Thyroid gland (tissue), 4 donors: ENCODE measurements at places on chromosomes 7 and 10. TPM values are rescaled to one million over a fixed set of nuclear protein-coding genes. Genes with fewer than 3 reads are reported as not detected.

Gene OPN4
- total RNA-seq: 0.24 TPM

DNA sequence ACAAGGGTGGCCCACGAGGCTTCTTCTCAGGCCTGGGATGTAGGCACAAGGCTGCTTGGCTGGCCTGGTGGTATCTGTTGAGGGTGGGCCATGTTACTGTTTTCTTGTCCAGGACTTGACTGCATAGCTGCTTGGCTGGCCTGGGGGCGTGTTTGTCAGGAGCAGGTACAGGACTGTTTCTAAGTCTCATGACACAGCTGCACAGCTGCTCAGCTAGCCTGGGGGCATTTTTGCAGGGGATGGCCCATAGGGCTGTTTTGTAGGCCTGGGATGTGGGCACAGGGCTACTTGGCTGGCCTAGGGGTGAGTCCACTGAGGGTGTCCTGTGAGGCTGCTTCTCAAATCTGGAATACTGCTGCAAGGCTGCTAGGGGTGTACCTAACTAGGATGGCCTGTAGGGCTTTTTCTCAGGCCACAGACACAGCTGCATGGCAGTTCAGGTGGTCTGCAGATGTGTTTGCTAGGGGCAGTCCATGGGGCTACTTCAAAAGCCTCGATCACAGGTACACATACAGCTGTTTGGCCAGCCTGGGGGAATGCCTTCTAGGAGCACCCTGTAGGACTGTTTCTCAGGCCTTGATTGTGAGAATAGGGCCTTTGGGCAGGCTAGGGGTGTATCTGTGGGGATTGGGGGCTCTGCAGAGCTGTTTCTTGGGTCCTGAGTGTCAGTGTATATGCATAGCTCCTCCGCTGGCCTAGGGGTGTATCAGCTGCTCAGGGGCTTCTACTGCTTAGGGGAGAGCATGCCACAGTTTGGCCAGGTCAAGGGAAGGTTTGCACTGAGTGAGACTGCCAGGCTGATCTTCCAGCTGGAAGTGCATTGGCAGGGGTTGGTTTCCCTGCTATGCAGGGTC lies 26.6 kb upstream of the PLA2G12B start:
- DNase-seq: no peak
- no peaks in the 10 kb centered on the region for H3K4me1 ChIP-seq
- H3K27me3 ChIP-seq: no peaks in the 10 kb centered on the region
- no peaks in the 10 kb centered on the region for H3K36me3 ChIP-seq
- no peak overlapping the region for H3K4me3 ChIP-seq

- H3K4me1 ChIP-seq: peaks cover 10% of the 10 kb centered on the region
- DNase-seq: no peak
- no peak overlapping the region for H3K4me3 ChIP-seq
- no peaks in the 10 kb centered on the region for H3K27me3 ChIP-seq
- H3K27ac ChIP-seq: no peak overlapping the region
- H3K36me3 ChIP-seq: no peaks in the 10 kb centered on the region
Measured at GRCh38 chr10:71863203-71863602, 12.2 kb upstream of the PSAP start.

DNA sequence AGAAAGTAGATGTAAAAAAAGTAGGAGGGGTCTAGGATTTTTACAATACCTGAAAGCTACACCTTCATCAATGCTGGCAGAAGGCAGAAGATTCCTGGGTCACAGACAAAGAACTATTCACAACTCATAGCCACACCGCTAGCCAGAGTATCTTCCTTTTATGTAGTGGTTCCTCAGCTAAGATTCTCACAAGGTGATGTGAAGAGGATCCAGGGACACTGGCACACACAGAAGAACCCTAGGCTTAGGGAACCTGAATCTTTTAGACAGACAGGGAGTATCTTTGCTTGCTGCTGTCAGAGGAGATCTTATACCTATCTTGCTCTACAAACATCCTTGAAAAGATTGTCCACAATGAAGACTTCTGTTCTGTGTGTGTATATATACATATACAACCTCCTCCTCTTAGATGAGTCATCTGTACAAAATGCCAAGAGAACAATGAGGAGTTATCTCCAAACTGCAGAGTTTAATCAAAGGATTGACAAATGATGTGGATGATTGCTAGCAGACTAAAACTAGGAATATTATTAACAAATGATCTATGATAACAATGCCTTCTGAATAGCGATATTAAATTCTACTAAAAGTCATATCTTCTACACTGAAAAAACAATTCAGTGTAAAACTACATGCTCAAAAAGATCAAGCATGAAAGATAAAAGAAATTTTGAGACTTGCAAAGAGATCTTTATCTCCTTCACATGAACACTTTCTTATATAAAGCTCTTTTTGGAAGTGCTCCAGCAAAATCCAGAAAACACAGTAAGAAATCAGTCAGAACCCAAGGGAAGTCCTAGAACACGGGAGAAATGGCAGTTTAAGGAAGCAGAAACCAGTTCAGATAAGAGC lies 409.3 kb downstream of the PARD3 start:
- no peaks in the 10 kb centered on the region for H3K27me3 ChIP-seq
- no peak for DNase-seq
- no peaks in the 10 kb centered on the region for H3K36me3 ChIP-seq
- H3K4me1 ChIP-seq: no peaks in the 10 kb centered on the region
- no peak overlapping the region for H3K4me3 ChIP-seq
- no peak overlapping the region for H3K27ac ChIP-seq
